ENCODE measurements at places on chromosomes 2 and 18.

DNA sequence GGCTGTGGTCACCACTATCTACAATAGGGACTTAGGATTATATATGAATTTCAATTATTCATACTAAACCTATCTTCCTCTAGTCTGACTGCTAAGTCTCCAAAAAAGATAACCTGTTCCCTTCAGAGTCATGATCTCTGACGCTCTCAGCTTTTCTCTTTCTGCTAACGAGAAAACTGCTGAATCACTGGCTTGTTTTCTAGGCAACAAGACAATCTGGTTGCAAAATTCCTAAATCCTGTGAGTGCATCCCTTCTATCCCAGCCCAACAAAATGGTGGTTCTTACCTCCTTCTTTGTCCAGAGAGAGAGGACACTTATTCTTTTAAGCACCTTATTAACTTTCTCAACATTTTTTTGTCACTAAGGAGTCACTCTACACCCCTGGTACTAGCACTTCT lies 312.3 kb upstream of the PKDCC start:
- no peak for DNase-seq

GRCh38 chr2:167595839-167596471 lies 651.4 kb downstream of the STK39 start:
- no peak for DNase-seq

DNA sequence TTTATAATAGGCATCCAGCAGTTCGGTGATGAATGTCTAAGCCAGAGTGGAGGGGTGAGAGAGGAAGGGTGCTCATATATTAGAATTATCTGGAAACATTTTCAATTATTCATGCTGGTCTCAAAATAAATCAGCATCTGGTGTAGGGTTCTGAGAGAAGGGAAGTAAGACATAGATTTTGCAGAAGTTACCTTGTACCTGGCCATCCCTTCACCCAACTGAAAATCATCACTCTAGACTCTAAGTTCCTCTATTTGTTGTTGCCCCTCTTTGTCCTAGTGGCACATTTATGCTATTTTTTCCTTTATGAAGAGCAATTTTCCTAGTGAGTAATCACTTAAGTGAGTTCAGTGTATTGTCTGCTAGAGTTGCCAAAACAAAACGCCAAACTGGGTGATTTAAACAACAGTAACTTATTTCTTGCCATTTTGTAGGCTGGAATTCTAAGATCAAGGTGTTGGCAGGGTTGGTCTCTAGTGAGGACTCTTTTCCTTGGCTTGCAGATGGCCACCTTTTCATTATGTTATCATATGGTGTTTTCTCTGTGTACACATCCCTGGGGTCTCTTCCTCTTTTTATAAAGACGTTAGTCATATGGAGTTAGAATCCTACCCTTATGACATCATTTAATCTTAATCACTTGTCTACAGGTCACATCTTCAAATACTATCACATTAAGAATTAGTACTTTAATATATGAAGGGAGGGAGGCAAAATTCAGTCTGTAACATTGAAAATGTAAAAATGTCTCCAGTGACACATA lies 129.9 kb upstream of the KLHL14 start:
- no peak for DNase-seq

- DNase-seq: no peak
Measured at GRCh38 chr2:126857502-126857901, 41.2 kb upstream of the TEX51 start.

DNA sequence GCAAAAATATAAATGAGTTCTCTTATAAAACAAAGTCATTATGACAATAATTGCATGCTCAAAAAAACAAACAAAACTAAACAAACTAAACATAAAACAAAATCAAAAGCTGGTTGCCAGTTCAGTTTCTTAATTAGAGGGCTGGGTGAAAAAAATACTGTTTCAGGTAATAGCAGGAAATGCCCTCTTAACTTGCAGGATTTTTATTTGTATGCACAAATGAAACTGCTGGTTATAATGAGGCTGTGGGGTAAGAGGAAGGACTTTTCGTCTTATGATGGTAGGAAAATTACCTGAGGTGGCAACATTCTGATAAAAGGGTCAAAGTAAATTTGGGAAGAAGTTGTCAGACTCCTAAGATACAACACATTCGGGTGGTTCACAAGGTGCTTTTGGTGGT lies 21.5 kb upstream of the CDKL4 start:
- DNase-seq: no peak

GRCh38 chr2:120885749-120886148 lies 150.1 kb downstream of the GLI2 start:
- no peak for DNase-seq

GRCh38 chr2:181857483-181857882 lies 34.0 kb upstream of the ITPRID2 start:
- DNase-seq: no peak

DNA sequence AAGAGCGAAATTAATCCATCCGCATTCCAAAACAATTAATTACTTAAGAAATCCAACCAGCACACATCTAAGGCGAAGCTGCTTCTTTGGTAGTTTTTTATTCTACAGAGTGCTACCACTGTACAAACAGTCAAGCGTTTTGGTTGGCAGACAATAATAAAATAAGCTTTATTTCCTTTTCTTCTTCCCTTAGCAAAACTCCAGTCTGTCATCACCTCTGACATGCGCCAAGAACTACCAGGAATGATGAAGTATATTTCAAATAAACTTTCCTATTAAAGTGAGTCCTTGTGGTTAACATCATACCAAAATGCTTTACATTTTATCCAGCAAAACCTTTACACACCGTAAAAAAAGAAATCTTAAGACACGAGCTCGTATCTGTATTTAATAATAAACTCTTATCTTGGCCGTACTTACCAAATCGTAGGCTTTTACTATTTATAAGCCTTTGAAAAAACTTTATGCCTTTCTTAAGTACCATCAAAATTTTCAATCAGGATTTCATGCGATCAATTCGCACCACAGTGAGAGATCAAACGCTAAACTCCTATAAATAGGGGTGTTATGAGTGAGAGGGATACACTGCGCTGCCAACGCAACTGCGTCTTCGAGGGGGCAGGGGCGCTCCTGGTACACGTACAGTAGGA lies 1.3 kb downstream of the ATL2 start:
- DNase-seq: no peak

DNA sequence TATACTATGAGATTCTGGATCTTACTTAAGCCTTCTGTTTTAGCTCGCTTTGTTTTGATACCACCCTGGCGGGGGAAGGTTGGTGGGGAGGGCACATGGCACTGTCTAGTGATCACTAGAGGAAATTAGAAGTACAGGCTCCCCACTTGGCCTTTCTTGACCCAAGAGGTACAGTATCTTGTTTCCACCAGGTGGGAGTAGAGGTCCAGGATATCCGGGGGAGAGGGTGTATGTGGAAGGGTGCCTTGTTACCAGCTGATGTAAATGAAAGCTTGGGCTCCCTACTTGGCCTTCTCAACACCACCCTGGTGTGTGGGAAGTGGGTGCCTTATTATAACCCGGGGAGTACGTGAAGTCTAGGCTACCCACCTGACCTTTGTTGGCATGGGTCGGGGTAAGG lies 7.5 kb downstream of the GALNT1 start:
- no peak for DNase-seq

GRCh38 chr18:23951206-23951605 lies 63.3 kb upstream of the TTC39C start:
- DNase-seq: no peak

- DNase-seq: no peak
Measured at GRCh38 chr2:191030521-191031154, 16.7 kb upstream of the STAT1 start.

DNA sequence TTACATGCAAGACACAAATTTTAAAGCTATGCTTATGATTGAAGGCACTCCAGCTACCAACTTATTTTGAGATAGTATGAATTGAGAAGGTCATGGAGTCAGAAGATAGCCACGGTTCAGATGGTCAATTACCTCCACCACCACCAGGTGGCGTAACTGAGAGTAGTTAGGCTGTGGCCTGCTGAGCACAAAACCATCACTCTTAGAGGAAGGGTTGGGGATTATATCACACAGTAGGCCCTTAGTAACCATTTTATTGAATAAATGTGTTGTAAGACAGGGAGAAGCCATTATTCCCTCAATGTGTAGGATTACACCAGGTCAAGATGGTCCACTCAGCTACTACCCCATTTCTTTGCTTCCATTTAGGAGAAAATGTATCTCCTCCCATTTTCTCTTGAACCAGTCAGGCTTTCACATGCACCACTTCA lies 18.8 kb downstream of the KLHL41 start:
- peak; percentile 44 for DNase-seq

DNA sequence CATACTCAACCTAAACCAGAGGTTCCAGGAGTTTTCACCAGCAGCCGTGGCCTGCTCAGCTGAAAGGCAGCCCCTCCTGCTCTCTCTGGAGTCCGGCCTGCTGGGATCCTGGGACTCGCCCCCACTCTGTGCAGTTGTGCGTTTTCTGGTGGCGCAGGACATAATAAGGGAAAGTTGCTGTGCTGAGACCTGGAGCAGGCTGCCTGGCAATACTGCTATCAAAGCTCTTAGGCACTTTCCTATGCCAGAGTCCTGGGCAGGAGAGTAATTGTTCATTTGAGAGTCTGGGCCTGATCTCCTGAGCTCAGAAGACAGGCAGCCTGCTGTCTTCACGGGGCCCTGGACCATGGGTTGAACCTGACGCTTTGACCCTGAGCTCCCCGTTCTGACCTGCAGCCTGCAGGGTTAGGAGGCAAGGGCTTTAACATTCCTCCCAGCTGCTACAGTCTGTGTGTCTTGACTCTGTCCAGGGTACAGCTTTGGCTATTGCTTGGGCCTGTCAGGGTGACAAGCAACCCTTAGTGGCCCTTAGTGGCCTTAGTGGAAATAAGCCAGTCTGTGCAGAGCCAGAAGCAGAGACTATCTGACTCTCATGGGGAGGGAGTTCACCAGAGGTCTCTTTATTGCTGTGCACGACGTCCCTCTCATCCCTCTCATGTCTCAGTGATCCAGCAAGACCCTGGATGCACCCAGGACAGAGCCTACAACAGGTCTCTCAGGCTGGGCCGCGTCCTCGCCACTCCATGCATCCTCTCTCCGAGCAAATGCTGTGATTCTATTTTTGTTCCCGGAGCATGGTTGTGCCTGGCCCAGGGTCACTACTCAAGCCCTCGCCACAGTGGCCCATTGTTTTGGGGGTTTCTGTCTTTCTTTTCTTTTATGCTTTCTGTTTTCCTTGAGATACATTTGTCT lies 60.6 kb downstream of the ACKR3 start:
- DNase-seq: peak; percentile 9

DNA sequence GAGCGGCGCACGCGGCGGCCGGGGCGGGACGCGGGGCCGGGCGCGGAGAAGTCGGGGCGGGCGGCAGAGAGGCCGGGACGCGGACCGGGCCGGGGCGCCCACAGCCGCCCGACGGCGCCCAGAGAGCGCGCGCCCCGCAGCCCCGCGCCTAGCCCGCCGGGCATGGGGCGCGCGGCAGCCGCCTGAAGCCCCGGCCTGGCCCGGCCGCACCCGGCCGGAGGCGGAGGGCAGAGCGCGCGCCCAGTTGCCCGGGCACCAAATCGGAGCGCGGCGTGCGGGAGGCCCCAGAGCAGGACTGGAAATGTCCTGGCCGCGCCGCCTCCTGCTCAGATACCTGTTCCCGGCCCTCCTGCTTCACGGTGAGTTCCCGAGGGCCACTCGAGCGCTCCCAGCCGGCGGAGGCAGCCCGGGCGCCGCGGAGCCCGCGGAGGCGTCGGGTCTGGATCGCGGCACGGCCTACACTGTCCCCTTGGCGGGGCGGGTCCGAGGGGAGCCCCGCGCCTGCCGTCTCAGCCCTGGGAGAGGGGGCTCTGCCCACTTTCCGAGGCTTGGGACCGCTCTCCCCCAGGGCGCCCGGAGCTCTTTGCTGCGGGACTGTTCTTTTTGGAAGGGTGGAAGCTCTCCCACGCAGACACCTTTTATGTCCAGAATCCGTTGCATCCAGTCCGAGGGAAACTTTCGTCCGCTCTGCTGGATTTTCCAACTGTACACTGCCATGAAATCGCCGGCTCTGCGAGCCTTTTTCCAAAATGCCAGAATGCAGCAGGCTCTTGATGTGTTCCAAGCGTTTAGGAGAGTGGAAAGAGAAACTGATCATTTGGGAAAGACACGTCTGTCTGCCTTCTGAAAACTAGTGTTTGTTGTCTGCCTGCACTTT lies 484 bp downstream of the APCDD1 start:
- peak; percentile 51 for DNase-seq

GRCh38 chr2:60959501-60959900 lies 58.0 kb upstream of the PEX13 start:
- no peak for DNase-seq

DNA sequence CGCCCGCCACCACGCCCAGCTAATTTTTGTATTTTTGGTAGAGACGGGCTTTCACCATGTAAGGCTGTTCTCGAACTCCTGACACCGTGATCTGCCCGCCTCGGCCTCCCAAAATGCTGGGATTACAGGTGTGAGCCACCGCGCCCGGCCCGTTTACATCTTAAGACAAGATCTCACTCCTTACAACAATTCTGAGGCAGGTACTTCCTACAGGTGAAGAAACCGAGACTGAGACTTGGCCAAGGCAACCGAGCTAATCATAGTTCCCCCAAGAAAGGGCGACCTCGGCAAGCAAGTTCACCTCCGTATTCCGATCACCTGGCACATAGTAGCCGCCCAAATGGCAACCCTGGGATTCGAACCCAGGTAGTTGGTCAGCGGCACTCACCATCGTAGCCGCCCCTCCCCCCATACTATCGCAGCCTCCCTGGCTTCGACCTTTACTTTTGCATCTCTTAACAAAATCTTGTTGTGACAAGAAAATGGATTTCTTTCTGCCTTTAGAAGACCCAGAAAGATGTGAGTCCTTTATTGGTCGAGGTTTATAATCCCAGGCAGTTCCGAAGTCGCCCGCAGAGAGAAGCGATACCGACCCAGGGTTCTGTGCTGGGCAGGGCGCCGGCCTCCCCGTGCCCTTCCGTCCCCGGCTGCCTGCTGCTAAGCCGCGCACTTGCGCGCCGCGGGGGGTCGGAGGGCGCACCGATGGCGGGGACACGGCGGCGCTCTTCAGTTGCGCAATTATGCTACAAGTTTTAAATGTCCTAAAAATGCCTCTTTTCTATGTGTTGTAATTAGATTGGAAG lies 1.1 kb upstream of the FZD5 start:
- no peak for DNase-seq

DNA sequence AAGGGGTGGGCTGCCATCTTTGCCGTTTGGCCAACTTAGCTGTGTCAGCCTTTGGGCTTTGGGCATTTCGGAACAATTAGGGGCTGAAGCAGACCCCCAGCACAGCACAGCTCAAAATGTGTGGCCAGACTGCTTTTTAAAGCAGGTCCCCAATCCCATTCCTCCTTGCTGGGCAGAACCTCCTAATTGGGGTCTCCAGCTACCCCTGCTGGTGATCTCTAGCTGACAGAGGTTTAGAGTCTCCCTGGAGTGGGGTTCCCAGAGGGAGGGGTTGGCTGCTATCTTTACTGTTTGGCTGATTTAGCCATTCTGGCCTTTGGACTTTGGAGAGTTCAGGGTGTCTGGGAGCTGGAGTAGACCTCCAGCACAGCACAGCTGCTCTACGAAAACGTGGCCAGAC lies 71.5 kb upstream of the LHCGR start:
- no peak for DNase-seq

DNA sequence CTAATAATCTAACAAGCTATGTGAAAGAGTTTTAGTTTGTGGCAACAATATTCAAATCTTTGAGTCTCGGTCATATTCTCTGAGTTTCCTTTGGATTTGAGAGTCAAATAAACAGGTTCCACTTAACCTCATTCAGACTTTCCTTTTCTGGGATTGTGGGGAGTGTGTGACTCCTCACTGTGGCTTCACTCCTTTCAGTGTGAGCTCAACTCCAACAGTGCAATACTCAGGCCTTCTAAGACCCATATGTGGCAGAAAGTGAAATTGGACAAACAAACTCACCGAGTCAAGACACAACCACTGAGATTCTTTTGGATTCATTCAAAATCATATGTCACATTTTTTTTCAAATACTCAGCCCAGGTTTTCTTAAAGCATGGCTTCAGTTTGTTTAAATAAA lies 25.4 kb downstream of the SLC9A4 start:
- DNase-seq: no peak
